ENCODE measurements at places on chromosomes 13 and 19. TPM values are rescaled to one million over a fixed set of nuclear protein-coding genes. Genes with fewer than 3 reads are reported as not detected.

The CCDC8 gene
- total RNA-seq: 14.1 TPM

DNA sequence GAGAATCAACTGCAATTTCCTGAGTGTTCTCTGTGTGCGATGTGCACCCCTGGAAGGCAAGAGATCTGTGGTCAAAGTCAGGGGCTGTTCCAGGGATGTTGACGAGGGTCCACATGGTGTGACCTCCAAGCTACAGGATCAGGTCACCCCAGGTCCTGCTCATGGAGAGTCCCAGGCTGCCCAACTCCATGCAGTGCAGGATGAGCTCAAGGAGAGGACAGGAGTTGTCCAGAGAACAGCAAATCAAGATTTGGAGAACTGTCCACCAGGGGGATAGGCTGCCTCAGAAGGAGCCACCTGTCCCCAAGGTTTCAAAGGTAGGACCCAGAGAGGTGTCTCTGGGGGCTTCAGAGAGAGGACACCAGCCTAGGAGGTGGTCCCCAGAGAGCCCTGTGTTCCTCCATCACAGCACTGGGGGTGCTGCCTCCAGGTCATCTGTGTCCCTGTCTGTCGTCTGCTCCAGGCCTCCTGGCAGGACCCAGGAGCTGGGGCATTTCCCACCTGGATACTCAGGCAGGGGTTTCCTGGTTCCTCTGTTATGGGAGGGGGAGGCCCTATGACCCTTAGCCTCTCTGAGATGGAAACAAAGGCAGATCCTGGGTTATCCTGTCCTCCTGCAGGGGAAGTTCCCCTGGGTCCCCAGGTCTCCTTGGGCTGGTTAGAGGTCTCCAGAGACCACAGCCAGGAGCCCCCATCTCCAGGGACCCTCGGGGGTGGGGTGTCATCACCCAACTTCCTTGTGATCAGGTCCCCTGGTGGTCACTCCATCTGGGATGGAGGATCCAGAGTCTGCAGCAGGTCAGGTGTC lies 2.1 kb upstream of the CEACAM7 start:
- DNase-seq: no peak

- DNase-seq: no peak
Measured at GRCh38 chr13:75481176-75482069, 546 bp downstream of the TBC1D4 start.

The CATSPERD gene
- not detected for total RNA-seq

The THSD1 gene
- 18.9 TPM for total RNA-seq

GRCh38 chr13:91792054-91792453 lies 393.6 kb downstream of the GPC5 start:
- no peak for DNase-seq

GRCh38 chr13:44807449-44808034 lies 181.7 kb downstream of the NUFIP1 start:
- no peak for DNase-seq

DNA sequence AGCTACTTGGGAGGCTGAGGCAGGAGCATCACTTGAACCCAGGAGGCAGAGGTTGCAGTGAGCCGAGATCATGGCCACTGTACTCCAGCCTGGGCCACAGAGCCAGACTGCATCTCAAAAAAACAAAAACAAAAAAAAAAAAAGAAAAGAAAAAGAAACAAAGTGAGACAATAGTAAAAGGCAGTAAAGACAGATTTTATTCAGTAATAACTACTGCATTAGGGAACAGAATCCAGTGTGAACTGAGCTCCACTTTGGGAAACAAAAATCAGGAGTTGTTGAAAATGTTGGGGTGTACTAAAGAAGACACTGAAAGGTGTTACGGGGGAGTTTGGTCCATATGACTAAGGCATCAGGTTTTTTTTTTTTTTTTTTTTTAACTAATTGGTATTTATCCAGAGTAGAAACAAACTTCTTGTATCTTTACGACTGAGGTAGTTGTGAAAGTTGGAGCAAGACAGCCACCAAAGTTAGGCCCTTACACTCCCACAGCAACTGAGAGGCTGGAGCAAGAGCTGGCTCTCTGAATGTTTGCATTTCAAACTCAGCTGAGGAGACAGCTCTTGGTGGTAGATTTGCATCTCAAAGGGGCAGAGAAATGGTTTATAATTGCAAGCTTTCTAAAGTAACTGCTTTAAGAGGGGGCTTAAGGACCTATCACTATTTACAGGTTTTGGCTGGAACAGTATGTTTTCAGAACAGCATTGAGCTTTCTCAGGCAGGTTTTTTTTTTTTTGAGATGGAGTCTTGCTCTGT lies 24.2 kb downstream of the ZNF607 start:
- DNase-seq: no peak

- DNase-seq: peak; percentile 75
Measured at GRCh38 chr13:35791184-35791851, 314.8 kb upstream of the MAB21L1 start.
